OCI-LY7 (cell line): ENCODE measurements at places on chromosomes 3 and 15. TPM values are rescaled to one million over a fixed set of nuclear protein-coding genes. Genes with fewer than 3 reads are reported as not detected.

GRCh38 chr15:92595506-92596381 lies 59.8 kb downstream of the FAM174B start:
- DNase-seq, result no peak

DNA sequence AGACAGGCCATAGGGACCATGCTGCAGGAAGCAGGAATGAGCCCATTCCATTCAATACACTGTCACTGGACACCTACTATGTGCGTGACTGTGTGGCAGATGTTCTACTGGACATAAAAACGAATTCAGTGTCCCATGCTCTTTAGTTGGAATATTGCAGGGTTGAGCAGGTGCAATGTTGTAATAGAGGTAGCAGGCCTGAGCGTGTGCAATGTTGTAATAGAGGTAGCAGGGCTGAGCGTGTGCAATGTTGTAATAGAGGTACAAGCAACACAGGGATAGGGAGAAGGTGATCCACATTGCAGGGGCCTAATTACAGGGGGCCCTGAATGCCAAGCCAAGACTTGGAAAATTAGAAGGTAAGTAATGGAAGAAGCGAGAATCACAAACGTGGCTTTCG lies 261.4 kb upstream of the HES1 start:
- no peak for DNase-seq

- DNase-seq, result peak; percentile 79
Observed at GRCh38 chr3:46923559-46924350, 46.2 kb downstream of the PTH1R start.

The SLC22A14 gene
- not detected in 2 replicates for total RNA-seq

The WNT7A gene
- not detected in 2 replicates for total RNA-seq

The MGA gene
- total RNA-seq, result 59.1 and 59.2 TPM in 2 replicates

DNA sequence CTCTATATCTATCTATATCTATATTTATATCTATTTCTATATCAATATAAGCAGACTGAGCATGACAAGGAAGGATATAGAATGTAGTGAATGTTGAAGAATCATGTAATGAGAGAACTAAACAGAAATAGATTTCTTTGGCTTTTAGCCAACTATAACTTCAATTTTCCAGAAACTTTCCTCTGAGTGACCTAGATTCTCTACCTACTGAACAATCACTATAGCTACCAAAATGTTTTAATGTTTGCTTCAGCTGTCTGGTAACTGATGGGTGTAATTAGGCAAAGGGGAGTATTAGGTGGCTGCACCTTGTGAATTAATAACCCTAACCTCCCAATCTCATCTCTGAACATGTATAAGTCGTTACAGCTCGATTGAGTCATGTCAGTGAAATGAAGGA lies 76.4 kb upstream of the ROBO1 start:
- no peak for DNase-seq

GRCh38 chr3:114380233-114380651 lies 86.4 kb downstream of the TIGIT start:
- DNase-seq, result no peak

DNA sequence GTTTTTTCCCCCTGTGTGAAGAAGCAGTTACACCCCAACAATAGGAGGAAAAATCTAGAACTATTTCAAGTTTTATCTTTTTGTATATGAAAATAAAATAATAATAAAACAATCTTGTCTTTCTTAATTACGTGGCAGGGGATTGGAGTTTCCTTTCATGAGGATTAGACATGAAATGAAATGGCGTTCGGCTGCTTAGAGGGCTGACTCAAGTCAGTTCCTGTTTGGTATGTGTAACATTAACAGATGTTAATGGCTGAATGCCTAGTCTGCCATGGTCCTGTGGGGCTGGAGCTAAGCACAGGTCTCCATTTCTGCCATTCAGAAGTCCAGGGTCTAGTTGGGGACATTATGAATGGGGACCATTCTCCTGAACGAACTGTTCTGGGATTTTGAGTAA lies 3.1 kb upstream of the EXOG start:
- no peak for DNase-seq

DNA sequence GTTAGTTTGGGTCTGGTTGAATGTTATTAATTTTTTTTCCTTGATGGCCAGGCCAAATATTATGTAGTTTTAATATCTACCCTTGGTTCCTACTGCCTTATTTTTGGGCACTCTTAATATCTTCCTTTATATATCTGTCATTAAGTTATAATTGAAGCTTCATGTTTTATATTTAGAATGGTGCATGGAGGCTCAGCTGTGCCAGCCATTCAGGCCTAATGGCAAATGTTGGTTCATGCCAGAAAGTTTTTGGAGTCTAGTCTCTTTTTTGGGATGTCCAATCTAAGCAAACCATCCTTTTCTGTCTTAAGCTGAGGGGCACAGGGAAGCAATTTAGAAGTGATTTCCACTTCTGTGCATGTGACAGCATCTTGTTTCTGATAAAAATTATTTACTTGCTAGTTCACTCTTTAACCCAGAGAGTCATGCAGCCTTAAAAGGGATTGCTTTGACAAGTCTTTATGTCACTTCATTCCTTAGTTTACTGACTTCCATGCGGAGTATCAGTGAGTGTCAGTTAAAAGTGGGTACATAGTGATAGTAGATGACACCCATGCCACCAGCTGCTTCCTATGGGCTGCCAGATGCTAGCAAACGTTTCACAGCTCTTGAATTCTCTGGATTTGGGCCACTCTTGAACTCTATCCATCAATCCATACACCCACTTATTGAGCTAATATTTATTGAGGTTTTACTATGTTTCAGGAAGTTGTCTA lies 33.0 kb downstream of the MITF start:
- no peak for DNase-seq

GRCh38 chr3:71537211-71537611 lies 46.3 kb downstream of the FOXP1 start:
- no peak for DNase-seq

The KBTBD8 gene
- total RNA-seq, result 24.8 and 26.3 TPM in 2 replicates

- no peak for DNase-seq
Observed at GRCh38 chr15:69032703-69033373, 18.3 kb downstream of the NOX5 start.
